ENCODE measurements at places on chromosomes 12 and 14.

GRCh38 chr12:72146495-72146894 lies 125.7 kb upstream of the TRHDE start:
- DNase-seq: no peak

GRCh38 chr12:10632226-10632625 lies 18.8 kb upstream of the MAGOHB start:
- DNase-seq: no peak

DNA sequence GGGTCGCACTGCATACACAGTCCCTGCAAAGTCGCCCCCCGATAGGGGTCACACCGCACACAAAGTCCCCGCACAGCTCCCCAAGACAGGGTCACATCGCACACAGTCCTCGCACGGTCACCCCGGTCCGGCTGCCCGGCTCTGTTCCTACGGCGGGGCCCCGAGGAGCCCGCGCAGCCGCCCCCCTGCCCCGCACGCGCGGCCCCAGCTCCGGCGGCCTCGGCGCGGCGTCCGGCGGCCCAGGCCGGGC lies 300 bp downstream of the SSH1 start:
- no peak for DNase-seq

- DNase-seq: no peak
Observed at GRCh38 chr12:14356147-14356546, 9.3 kb upstream of the ATF7IP start.

- DNase-seq: no peak
Observed at GRCh38 chr14:59771577-59771976, 99.0 kb downstream of the RTN1 start.

DNA sequence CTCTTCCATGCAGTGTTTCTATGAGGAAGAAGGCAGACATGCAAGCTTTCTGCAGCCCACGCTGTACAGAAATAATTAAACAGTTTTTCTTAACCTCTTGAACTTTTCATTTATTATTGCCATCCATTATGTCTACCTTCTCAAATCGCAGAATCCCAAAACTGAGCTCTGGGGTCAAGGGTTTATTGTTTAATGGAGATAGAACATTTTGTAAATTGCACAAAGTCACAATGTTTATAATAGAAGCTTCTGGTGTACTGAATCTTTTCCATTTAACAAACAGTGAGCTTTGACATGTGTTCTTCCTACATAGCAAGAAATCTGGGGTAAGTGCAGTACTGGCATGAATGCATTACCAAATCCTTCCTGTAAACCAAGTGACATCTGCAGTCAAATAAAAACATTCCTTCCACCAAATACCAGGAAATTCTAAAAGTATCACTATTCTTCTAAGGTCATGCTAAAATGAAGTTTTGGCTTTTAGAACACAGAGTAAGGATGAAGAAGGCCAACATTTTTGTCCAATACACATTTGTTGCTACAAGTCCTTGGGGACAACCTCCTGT lies 385.3 kb upstream of the DDHD1 start:
- DNase-seq: no peak

DNA sequence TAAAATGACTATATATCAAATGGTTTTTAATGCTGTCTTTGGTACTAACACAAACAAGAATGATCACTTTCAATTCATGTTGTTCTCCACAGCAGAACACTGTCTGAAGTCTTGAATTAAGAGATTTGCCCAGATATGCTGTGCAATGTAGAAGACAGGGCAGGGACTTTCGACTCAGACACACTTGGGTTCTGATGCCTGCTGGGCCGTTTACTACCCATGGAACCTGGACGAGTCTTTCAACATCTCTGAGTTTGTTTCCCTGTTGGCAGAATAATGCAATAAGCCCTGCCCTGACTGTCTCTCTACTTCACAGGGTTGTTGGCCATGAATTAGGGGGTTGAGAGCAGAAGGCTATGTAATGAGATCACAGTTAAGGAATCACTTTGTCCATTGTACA lies 162.6 kb upstream of the TMPO start:
- no peak for DNase-seq

GRCh38 chr12:124386661-124387527 lies 92.0 kb downstream of the RFLNA start:
- no peak for DNase-seq

Data from CD4-positive, alpha-beta T cell treated with Interleukin-17A for 4 hours (primary cell).